ENCODE measurements at places on chromosomes 12 and 14.

DNA sequence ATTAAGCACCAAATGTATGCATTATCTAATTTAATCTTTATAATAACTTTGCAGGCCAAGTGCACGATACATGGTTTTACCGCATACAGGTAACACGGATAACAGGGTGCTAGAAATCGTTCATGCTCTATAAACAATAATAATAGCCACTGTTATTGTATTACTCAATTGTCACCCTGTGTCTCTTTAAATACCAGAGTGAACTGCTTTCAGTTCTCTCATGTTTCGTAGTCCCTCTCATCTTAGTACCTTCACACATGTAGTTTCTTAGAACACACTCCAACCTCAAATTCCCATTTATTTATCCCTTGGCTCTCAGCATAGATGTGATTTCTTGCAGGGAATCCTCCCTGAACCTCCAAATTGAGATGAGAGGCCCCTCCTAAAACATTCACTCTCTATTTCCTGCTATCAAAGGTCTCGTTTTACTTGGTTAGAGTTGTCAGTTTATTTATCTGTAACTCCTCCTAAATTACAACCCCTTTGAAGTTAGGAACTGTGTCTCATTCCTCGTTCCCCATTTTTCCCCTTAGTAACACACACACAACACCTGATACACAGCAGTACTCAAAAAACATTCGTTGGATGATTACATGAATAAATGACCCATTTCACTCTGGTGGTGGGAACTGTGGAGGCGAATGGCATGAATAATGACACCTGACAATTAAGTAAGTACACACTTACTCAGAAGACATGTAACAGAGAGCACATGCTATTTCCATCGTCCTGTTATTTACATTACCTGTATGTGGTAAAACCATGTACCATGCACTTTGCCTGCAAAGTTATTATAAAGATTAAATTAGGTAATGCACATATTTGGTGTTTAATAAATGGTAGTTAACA lies 134.6 kb downstream of the BTG1 start:
- no peak for DNase-seq

GRCh38 chr12:105820429-105821125 lies 318.2 kb downstream of the NUAK1 start:
- DNase-seq, result no peak

- DNase-seq, result no peak
These were observed 22.9 kb downstream of the SPTLC2 start for GRCh38 chr14:77593501-77593961.

- DNase-seq, result no peak
These were observed 88.5 kb upstream of the FZD10 start for GRCh38 chr12:130073721-130074120.

Measured in NCI-H82 (cell line).